ENCODE measurements at places on chromosomes 2 and 18.
A peak's percentile ranks its signal among the peaks of the same experiment; 100 is the strongest.

- DNase-seq = no peak
Observed at GRCh38 chr2:157178874-157179273, 78.6 kb upstream of the GALNT5 start.

GRCh38 chr18:8942021-8942908 is 160.2 kb upstream of the NDUFV2 start:
- no peak for DNase-seq

DNA sequence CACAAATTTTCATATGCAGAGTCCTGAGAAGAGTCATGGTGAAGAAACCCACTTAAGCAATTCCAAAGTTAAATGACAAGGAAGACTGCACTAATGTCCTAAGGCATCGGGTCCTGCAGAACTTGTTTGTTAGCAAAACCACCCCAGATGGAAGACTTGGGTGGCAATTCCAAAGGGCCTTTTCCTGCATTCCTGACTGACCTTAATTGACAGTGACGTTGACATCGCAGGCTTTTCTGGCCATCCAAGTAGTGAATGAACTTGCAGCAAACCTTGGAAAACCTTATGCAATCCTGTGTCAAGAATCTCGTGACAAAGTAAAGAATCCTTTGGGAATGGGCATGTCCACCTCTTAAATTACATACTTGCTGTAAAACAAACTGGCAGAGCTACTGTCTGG is 112.5 kb upstream of the SH3BP4 start:
- no peak for DNase-seq

DNA sequence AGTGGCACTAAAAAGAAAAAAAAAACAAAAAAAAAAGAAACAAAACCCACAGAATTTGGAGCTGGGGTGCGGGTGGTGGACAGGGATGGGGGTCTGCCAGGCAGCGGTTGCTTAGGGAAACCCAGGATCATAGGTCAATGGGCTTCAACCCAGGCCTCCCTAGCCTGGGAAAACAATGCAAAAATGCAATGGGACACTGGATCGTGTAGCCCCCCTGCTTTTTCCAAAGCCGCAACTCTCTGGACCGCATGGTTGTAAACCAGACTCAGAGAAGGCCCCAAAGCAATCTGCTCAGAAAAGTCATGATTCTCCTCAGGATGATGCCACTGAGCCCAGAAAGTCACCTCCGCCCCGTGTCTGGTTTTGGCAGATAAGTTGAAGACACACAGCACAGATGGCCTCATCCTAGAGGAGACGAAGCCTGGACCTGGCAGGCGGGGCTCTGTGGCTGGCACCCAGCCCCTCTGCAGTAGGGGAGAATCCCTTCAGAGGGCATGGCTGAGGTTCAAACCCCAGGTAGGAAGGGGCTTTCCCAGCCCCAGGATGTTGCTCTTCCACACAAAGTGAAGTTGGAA is 5.1 kb downstream of the DLX2 start:
- no peak for DNase-seq

- no peak for DNase-seq
Observed at GRCh38 chr18:22726469-22726868, 206.7 kb upstream of the RBBP8 start.

DNA sequence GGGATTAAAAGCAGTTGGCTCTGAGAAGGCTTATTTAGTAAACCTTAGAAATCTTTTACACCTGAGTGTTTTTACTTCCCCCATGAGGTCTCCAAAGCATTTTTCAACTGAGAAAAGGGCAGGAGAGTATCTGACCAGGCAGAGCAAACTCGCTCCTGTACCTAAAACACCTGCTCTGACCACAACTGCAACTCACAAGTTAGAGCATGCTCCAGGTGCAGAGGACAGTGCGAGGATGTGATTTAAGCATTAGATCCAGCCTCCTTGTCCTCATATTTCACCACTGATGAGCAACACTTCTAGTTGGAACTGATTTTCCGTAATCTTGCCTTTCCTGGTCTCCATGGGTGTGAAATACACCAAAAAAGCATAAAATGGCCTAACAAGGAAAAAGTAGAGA is 34.5 kb upstream of the TBC1D8 start:
- no peak for DNase-seq

GRCh38 chr18:24500217-24500616 is 39.8 kb downstream of the HRH4 start:
- DNase-seq = no peak

DNA sequence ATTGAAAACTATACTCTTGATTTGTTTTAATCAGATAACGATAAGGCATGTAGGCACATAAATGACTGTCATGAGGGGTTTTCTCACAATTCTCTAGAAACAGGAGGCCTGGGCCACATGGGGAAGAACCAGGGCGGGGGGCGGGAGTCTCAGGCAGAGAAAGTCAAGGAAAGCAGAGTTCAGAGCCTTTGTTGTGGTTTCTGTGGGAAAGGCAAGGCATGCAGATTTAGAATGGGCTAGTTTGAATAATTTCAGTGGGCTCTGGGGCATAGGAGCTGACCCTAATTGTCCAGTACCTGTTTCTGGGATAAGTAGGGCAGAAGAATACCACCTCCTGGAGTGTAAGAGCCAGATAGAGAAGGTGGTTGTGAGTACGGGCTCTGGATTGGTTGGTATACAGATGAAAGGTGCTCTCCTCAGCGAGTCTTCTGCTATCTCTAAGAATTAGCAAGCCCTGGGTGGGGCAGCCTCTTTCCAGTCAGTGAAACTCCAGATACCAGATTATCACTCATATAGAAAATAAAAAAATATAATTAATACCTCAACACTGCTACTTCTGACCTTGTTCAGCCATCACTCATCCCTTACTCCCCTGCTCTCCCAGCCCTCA is 41.5 kb upstream of the CYRIA start:
- no peak for DNase-seq

- DNase-seq = no peak
Observed at GRCh38 chr18:36700955-36701354, 127.8 kb downstream of the TPGS2 start.

- no peak for DNase-seq
Observed at GRCh38 chr2:232879618-232880494, 9.8 kb downstream of the SNORC start.

GRCh38 chr2:171307560-171307959 is 126.2 kb downstream of the METTL8 start:
- DNase-seq = no peak

DNA sequence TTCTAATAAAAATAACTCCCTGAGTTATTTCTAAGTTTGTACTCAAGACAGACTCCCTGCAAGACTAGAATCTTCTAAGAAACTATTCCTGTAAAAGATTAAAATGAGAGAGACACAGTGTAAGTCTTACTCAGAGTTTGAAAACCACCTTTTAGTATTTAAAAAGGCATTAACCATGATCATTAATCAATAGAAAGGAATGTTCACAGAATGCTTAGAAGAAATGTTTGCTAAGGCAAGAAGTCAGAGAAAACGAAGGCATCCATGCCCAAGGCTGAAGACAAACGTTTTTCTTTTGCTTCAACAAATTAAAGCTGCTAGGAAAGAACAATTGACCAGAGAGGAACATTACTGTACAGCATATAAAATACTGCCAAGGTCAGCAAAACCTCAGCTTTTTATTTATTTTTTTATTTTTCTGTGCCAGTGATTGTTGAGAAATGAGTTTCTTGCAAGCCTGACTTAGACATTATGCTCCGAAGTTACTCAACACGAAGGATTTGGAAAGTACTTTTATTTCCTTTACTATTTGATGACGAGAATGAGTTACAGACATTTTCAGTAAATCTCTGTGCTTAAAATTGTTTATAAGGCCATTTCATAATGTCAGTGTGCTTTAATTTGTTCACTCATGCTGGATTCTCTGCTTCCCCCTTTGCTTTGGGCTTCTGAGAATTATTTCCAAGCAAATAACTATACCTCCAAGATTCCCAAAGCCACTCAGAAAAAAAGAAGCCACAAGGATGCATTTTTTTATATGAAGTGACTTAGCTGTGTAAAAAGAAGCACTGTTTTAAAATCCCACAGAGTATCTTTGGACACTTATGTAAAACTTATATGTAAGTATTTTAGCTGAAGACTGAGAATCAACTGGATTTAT is 20.5 kb downstream of the RND3 start:
- peak; percentile 84 for DNase-seq

GRCh38 chr2:190415794-190416775 is 7.9 kb downstream of the MFSD6 start:
- no peak for DNase-seq

GRCh38 chr18:47899107-47899840 is 31.2 kb downstream of the SMAD2 start:
- no peak for DNase-seq

DNA sequence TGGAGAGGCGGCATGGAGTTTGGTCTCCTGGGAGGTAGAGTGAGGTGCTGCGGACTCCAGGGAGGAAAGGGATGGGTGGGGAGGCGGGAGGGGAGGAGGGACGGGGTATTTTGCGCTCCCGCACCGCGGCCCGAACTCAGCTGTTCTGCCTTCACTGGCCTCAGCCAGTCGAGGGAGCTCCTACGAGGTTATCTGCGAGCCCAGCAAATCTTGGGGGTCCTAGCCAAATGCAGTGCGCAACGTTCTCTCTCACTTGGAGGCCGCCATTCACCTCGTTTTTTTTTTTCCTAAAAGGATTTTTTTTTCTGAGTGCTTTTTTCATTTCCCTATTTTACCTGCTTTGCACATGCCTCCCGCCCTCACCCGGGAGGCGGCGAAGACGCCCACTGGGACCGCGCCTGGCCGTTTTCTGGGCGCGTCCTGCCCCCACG is 877 bp upstream of the BCL2L11 start:
- DNase-seq = no peak

GRCh38 chr2:123738643-123739042 is 286.4 kb upstream of the CNTNAP5 start:
- DNase-seq = no peak

- no peak for DNase-seq
Observed at GRCh38 chr2:240960309-240960970, 38.0 kb upstream of the SNED1 start.

DNA sequence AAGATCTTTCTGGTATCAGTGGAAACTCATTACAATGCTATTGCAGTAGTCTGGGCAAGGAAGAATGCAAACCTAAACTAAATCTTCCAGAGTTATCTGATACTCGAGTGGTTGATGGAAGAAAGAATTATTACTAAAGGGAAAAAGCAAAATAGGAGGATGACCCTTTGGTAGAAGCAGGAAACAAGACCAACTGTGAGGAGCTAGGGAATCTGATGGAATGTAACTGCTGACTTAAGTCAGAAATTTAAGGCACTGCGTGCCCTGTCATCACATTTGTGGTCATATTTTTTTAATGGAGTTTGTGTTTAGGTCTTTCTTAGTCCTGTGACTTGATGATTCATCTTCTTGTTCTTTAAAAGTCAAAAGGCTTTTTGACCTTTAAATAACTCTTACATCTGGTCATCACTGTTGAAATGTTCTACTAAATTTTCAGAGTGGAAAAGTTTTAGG is 36.5 kb upstream of the ARMC9 start:
- DNase-seq = peak; percentile 100

GRCh38 chr18:22912835-22913234 is 20.3 kb upstream of the RBBP8 start:
- DNase-seq = no peak

DNA sequence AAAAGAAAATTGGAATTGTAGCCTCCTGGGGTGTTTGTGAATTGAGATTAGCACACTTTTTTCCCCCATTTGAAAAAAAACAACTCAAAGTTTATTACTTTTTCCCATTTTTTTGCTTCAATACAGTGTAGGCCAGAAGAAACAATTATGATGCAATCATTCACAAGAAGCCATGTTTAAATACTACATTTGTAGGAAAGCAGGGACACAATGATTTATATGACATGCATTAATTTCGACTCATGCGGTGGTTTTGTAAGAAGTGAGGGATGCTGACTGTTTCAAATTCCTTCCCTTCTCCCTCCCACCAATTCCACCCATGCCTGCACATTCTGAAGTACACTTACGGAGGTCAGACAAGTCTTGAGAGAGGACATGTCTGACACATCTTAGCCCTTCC is 774.2 kb upstream of the FSHR start:
- no peak for DNase-seq

DNA sequence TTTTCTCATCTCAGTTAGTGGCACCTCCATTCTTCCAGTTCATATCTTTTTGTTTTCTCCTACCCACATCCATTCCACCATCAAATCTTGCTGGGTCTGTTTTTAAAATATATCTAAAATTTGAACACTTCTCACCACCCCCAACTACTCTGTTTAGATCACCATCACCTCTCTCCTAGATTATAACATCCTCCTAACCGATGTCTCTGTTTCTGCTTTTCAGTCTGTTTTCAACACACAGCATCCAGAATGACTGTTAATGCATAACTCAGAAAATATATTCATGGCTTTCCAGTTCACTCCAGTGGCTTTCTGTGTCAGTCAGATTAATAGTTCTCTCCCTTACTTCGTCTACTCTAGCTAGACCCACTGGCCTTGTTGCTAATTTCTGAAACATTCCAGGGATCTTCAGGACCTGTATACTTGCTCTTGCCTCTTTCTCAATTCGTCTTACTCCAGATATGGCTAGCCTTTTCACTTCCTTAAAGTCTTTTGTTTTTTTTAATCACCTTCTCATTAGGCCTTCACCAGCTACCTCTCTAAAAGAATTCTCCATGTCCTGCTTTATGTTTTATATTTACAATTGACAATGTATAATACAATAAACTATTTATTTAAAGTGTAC is 105.3 kb downstream of the COMMD1 start:
- no peak for DNase-seq

GRCh38 chr2:98880266-98881152 is 55.5 kb downstream of the CRACDL start:
- DNase-seq = no peak

GRCh38 chr2:196681510-196681909 is 42.0 kb downstream of the CCDC150 start:
- DNase-seq = no peak

DNA sequence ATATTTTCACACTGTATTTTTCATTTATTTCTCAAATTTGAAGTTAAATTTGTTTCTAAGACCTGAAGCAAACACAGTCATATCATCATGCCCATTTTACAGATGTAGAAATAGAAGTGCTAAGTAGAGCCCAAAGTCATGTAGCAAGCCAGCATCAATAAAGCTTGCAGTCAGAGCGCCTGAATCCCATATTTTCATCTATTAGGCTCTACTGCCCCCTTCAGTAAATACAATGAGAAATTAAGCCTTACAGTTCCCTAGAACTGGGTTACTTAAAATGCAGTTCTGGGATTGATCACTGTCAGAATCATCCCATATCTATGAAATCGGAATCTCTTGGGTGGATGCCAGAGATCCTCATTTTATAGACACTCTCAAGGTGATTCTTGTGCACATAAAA is 419.9 kb downstream of the TGIF1 start:
- peak; percentile 12 for DNase-seq

- no peak for DNase-seq
Observed at GRCh38 chr2:50777954-50778353, 254.0 kb downstream of the NRXN1 start.

DNA sequence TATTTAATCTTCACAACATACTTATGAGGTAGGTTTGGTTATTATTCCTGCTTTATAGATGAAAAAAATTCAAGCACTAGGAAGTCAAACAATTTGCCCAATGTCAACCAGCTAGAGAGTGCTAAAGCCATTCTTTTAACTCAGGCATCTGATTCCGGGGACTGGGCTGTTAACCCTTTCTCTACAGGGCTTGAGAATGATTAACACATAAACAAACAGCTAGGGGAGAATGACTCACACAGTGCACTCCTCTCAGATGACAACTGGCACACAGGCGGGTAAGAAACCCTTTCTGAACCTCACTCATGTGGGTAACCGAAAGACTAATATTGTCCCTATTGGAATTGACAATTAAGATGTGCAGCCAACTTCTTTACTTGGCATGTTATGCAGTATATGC is 86.3 kb upstream of the FSHR start:
- no peak for DNase-seq

Data from BJ (cell line).